ENCODE measurements at places on chromosomes 2 and 18.

GRCh38 chr2:236610991-236611821 is 41.6 kb downstream of the ACKR3 start:
- DNase-seq, result no peak

DNA sequence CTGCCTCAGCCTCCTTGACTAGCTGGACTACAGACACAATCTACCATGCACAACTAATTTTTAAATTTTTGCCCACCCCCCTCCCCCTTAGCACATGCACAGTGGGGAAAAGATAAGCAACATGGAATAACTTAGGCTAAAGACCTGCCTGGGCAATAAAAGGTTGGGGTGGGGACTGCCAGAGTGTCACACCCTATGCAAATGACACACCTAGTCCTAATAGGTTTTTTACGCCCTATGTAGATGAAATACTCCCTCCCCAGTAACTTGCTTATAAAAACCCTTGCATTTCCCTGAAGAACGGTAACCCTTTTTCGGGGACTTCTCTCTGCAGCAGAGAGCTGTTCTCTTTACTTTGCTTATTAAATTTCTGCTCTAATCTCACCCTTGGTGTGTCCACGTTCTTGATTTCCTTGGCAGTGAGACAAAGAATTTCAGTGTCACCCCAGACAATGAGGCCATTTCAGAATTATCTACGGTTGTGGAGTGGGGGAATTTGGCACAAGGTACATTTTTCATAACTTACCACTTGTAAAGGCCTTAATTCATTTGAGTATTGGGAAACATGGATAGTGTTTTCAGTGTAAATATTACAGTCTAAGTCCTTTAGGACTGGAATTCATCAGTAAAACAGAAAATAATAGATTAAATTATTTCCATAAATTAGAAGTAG is 109.2 kb downstream of the NOL4 start:
- no peak for DNase-seq

GRCh38 chr18:61596296-61596695 is 263.1 kb downstream of the CDH20 start:
- no peak for DNase-seq

- DNase-seq, result no peak
Observed at GRCh38 chr18:63192126-63192884, 127.3 kb downstream of the BCL2 start.

DNA sequence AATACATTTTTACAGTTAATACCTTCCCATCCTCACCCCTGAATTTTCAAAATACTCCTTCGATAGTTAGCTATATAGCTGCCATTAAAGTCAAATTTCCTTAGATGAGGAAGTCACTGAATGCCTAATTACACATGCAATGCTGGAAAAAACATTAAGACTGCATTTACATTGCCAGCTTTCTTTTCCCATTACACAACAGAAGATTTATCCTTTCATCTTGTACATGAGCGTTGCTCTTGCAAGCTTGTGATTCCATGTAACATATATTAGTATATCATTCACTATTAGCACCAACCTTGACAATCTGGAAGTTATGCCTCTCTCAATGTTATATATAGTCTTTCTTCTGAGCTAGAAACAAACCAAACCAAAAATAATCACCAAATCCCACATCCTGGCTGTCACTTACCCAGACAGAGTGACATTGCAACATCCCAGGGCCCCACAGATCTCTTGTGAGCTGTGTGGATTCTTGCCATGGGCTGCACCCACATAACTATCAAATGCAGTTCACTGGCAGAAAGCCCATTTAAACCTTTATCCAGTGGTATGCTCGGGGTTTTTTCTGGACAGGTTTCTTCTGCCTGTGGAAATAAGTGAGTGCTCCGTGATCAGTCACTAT is 79.2 kb upstream of the PAPOLG start:
- no peak for DNase-seq

DNA sequence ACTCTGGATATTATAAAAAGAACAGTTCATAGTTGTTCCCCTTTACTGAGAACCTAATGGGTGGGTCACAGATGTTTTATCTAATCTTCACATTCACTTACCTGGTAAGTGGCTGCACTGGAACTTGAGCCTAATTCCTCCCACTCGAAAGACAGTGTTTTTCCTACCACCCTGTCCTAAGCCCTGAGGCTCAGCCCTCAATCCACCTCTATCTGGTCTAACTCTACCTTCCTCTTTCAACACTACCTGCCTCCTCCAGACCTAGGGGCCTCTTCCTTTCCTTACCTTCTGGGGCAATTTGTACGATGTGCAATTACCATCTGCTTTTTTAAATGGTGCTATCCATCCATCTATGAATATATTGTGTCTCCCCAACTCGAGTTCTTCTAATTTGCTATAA is 9.7 kb upstream of the KIF3C start:
- no peak for DNase-seq

DNA sequence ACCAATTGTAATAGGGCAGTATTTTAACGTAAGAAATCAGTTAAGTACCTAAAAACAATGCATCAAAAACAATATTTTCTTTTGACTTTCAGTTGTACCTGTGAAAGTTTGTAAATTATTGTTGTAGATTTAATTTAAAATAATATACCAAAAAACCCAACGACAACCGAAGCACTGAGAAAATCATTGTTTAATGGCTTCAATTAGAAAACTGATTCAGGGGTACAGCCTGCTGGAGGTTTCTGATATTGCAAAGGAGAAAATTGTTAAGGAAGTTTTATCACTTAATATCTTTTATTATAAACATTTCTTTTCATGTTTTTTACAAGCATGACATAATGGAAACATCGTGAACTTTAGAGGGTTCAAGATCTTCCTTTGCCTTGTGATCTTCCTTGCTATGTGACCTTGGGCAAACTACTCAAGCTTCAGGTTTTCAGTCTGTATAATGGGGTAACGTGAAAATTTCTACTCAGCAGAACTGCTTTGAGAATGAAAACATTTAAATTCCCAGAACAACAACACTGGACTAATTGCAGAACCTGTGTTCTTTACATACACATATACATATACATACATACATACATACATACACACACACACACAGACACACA is 76.3 kb upstream of the GLS start:
- DNase-seq, result no peak

- no peak for DNase-seq
Observed at GRCh38 chr2:212197776-212198175, 340.8 kb downstream of the ERBB4 start.

DNA sequence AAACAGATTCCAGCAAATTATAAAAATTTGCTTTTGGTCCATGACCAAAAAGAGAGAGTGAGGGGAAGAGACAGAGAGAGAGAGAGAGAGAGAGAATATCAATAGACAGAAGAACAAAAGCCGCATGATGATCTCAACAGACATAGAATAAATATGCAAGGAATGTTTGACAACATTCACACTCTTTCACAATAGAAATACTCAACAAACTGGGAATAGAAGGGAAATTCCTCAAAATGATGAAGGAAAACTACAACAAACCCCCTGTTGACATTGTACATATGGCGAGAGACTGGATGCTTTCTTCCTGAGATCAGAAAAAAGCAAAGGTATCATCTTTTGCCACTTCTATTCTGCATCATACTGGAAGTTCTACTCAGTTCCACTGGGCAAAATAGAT is 309.7 kb downstream of the RAD51AP2 start:
- no peak for DNase-seq

GRCh38 chr2:38203446-38203810 is 127.5 kb upstream of the CYP1B1 start:
- DNase-seq, result no peak

DNA sequence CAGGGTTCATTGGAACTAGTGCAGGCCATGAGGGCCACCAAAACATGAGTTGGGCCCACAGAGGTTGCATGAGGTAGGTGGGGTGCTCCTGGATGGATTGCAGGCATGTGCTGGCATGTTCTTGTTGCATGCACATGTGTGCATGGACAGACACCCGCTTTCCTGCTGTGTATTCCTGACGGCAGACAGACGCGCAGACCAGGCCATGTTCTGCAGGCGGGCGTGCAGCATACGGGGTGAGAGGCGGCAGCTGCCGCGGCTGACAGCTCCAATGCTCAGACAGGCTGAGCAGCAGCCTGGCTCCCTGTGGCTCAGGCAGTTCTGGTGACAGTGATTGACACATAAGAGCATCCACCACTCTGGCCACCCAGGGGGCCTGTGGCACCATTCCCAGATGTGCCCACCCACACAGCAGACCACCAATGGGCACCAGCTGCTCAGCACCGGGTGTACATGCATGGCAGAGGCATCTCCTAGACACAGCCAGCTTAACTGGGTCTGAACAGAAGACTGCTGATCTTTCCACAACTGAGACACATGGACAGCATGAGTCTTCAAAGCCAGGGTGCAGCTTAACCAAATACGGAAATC is 21.2 kb downstream of the HS1BP3 start:
- DNase-seq, result no peak

- no peak for DNase-seq
Observed at GRCh38 chr2:105757433-105757832, 12.7 kb downstream of the NCK2 start.

GRCh38 chr2:45169339-45170190 is 160.3 kb upstream of the SIX2 start:
- no peak for DNase-seq

DNA sequence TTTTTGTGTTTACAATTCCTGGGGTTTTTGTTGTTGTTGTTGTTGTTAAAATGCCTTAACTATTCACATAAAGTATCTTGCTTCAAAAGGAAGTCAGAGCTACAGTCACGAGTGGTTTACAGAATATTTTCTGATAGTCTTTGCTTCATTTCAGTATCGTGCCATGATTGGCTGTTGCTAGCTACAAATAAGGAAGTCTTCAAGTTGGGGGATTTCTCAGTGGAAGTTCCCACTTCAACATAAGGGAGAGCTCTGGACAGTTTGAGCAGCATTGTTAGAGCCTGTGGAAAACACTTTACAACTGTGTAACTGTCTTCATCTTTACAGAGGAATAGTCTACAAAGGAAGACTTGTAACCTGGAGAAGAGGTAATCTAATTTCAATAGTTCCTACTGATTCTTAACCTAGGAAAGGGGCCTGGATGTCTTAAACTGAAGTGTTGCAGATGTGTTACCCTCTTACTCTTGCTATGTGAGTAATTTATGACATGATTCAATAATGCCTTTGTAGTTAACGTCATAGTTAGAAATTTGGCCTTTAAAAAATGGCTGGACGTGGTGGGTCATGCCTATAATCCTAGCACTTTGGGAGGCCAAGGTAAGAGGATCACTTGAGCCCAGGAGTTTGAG is 23.4 kb upstream of the TANK start:
- no peak for DNase-seq

GRCh38 chr2:147232225-147232669 is 612.6 kb upstream of the ACVR2A start:
- DNase-seq, result no peak

- no peak for DNase-seq
Observed at GRCh38 chr2:100752628-100753333, 67.2 kb upstream of the NPAS2 start.

- no peak for DNase-seq
Observed at GRCh38 chr18:58114766-58115165, 70.7 kb downstream of the NEDD4L start.

GRCh38 chr2:227366769-227367426 is 12.2 kb downstream of the TM4SF20 start:
- DNase-seq, result peak; percentile 83

GRCh38 chr2:157193461-157193860 is 64.0 kb upstream of the GALNT5 start:
- no peak for DNase-seq

DNA sequence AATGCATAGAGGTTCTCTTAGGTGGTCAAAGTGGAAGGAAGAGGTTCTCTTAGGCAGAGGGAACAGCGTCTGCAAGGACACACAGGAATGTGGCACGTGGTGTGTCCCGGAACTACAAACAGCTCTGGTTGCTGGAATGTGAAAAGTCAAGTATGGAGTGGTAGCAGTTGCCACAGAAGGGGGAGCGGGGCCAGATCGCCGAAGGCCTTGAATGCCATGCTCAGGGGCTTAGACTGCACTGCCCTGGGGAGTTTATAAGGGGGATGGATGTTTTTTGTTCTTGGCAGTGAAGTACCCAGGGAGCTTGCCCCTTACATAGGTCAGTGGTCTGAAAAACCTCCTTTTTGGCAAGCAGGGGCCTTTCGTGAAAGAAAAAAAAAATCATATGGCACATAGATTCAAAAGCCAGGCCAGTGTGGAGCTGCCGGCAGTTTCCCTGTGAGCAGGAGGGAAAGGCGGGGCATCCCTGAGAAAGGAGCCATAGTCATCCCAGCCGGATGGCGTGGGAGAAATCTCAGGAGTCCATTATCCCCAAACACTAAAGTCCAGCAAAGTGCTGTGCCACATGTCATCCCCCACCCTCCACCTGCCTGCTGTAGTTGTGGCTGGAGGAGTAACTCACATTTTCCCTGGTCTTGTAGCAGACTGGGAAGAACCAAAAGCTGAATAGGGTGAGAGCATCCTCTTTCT is 45.4 kb downstream of the GORASP2 start:
- peak; percentile 70 for DNase-seq

GRCh38 chr18:48003426-48004349 is 73.2 kb upstream of the SMAD2 start:
- DNase-seq, result peak; percentile 76

DNA sequence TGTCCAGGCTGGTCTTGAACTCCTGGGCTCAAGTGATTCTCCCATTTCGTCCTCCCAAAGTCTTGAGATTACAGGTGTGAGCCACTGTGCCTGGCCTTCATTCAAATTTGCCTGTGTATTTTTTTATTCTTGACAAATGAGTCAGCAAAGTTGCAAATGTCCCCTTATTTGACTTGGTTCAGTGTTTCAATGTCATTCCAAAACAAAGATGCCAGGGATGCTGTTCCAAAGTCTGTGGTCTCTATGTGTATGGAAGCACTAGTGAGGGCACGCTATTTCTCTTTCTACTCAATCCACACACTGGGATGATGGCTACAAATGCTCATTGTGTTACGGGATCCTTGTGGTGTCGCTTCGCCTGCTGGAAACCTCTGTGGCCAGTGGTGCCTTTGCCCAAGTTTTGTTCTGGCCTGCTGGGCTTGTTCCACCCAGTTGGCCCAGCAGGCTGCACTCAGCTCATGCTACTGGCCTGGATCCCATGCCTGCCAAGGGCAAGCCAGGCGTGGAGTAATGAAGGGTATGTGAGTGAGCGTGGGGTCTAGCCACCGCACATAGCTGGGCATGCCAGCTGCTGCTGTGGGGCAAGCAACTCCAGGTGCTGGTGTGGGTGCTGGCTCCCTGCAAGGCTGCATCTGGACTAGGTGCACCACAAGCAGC is 35.6 kb downstream of the FBXO48 start:
- no peak for DNase-seq

GRCh38 chr2:232633413-232634205 is at the start of gene EFHD1:
Gene EFHD1 (plus strand): TSS chr2:232633604. CDS start chr2:232633705, 101 bp downstream.
- peak; percentile 91 for DNase-seq
